ENCODE measurements at places on chromosomes 2 and 18. TPM values are rescaled to one million over a fixed set of nuclear protein-coding genes. Genes with fewer than 3 reads are reported as not detected.

The DSC1 gene
- 1.6 TPM for total RNA-seq

The MC2R gene
- total RNA-seq: not detected

The MYOM1 gene
- 2.0 TPM for total RNA-seq

GRCh38 chr2:206176121-206176520 lies 16.4 kb downstream of the EEF1B2 start:
- H3K4me1 ChIP-seq: no peaks in the 10 kb centered on the region
- no peaks in the 10 kb centered on the region for H3K27me3 ChIP-seq
- no peak for DNase-seq
- H3K27ac ChIP-seq: no peak overlapping the region
- no peak overlapping the region for H3K4me3 ChIP-seq

GRCh38 chr2:5674026-5674340 lies 18.2 kb upstream of the SOX11 start:
- no peaks in the 10 kb centered on the region for H3K36me3 ChIP-seq
- no peak for DNase-seq
- no peak overlapping the region for H3K27ac ChIP-seq
- H3K27me3 ChIP-seq: peaks cover 19% of the 10 kb centered on the region
- peak overlapping the region; percentile 75 for H3K4me3 ChIP-seq
- peaks cover 6% of the 10 kb centered on the region for H3K4me1 ChIP-seq

- no peak overlapping the region for H3K27ac ChIP-seq
- no peaks in the 10 kb centered on the region for H3K36me3 ChIP-seq
- no peak overlapping the region for H3K4me3 ChIP-seq
- no peaks in the 10 kb centered on the region for H3K4me1 ChIP-seq
These were observed 171.7 kb upstream of the SOX11 start for GRCh38 chr2:5520463-5520972.

DNA sequence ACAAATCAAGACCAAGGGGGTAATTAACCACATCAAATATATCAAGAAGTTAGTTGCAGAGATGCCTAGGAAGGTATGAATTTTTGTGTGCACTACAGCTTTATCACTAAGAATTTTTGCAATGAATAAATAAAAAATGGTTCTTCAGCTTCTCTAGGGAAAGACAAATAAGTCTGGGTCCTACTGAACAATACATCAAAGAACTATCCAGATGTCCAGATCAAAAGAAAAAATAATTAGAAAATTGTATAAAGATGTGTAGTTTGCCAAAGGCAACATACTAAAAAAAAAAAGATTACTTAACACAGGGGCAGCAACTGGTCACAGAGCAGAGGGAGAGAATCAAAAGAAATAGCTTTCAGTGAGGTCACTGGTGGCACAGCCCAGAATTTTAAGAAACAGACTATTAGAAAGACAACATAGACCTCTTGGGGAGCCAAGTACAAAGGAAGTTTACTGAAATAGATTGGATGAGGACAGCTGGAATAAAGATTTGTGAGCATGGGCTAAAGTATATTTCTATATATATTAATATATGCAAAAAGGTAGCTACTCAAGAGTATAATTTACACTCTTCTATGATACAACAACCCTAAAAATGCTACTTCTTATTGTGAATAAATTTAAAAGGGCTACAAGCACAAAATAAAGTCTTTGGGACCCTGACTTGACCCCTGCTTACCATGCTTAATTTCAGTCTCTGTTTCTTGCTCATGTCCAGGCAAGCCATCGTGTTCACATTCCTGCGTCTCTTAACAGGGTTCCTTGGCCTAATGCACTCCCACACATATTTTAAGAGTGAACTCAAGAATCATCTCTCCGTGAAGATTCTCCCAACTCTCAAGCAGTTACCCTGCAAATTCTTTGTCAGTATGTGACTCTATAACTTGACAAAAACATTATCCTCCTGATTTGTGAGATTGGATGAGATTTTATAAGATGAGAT lies 99.0 kb upstream of the GRB14 start:
- H3K27ac ChIP-seq: peak overlapping the region; percentile 76
- H3K36me3 ChIP-seq: peaks cover 4% of the 10 kb centered on the region
- DNase-seq: no peak
- peak overlapping the region; percentile 69 for H3K4me3 ChIP-seq
- H3K4me1 ChIP-seq: peaks cover 39% of the 10 kb centered on the region
- H3K27me3 ChIP-seq: no peaks in the 10 kb centered on the region

All from type B pancreatic cell (in vitro differentiated cells).